ENCODE measurements at places on chromosomes 5 and 9.

DNA sequence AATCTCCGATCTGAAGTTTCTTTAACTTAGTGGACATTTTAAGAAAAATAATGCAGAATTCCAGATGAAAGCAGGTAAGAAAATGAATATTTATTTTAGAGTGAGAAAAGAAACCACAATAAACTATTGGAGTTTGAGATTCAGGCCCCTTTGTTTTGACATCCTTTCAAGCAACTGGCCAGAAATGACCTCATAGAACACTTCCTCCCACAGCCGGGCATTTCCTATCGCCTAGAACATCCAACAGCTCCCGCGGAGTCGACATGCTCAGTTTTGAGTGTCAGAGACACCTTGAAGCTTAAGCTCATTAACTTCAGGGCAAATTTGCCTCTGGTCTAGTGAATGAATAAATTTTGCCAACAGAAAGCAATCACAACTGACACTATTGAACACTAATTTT is 369.2 kb downstream of the TLE4 start:
- DNase-seq, result no peak

DNA sequence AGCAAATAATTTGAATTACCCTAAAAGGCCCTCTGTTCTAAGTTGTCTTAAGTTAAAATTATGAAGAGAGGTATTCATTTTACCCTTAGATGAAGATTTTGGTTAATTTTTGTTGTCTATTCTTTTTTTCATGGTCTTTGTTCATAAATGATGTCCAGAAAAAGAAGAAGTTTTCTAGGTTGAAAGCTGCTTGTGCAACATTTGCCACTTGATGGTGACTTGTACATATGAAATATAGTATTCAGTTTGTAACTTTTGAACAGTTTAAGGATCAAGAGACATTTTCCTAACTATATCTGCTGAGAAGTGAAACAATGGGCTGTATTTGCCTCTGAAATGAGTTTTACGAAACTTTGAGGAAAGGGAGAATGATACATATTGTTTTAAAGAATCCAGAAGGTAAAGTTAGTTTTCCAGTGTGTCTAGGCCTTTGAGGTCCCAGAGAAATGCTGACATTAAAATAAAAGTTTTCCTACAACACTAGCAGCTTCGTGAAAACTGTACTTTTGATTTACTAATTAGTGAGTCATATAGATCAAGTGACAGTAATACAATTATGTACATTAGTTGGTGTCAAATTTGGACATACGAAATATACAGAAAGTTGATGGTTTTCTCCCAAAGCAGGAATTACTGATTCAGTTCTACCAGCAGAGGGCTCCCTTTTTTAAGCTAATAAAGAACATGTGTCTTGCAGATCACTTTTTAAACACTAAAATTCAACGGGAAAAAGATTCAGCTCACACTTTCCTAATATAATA is 70.5 kb downstream of the PIK3R1 start:
- DNase-seq, result peak; percentile 72

DNA sequence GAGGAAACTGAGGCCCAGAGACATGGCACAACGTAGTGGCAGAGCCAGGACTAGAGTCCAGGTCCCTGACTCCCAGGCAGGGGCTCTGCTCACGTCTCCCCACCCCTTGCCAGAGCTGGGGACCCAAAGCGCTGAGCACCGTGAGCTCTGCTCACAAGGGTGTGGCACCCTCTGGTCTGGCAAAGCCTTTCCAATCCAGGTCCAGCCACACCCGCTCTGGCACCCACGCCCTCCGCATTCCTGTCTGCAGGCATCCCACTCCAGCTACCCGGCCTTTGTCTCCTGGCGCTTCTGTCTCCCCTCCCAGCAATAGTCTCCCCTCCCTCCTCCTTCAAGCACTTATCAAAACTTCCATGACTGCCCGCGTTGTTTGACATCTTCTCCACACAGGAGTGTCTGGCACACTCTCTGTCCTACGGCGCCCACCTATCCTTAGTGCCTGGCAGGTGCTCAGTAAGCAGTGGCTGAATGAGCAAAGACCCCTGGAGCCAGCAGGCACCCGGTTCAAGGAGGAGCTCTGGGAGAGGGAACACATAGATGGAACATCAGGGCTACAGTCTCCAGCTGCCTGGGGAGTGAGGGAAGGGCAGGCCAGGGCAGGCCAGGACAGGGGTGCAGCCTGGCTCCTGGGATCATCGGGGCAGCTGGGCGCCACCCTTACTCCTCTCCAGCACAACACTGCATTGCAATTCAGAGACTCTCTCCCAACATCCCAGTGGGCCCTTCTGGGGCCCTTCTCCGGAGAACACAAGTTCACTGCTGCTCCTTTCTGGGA is 12.0 kb downstream of the HIGD2A start:
- no peak for DNase-seq

- DNase-seq, result no peak
These were observed 87.0 kb downstream of the WNK2 start for GRCh38 chr9:93270976-93271375.

DNA sequence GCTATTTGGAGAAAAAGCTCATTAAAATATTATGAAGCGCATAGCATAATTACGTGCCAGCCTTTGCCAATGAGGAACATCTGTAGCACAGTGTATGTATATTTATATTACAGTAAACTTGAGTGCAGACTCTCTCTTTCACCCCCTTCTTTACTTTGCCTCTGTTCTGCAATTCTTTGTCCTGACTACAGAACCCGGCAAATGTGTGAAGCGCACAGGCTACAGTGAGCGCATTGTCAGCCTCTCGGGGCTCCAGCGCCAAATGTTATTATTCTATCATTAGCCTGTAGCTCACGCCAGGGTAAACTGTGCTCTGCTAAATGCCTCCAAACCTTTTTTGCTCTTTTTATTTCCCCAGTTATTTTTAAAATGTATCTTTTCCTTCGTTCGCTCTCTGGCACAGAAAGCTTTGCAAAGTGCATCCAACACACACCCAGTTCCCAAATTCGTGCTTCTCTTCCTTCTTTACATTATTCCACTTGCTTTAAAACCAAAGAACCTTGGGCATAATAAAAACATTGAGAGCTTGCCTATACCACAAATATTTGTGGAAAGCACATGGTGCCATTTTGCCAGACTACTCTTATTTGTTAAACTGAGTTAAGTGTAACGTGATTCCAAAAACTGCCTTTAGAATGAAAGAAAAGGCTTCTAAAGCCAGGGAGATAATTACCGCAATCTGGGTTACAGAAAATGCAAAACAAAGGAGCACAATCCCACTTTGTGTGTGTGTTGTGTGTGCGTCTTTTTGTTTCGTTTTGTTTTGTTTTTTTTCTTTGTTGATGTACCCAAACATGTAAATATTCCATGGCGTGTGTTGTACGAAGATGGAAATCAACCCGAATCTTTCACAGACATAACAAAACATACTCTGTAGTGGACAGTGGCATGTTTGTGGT is 164.1 kb upstream of the MPDZ start:
- no peak for DNase-seq

GRCh38 chr9:98087420-98088354 is 31.2 kb downstream of the NANS start:
- DNase-seq, result no peak

- DNase-seq, result no peak
These were observed 20.7 kb downstream of the COL23A1 start for GRCh38 chr5:178569485-178569884.
